NCI-H1417 (cell line): ENCODE measurements at places on chromosomes 2 and 18.
A peak's percentile ranks its signal among the peaks of the same experiment; 100 is the strongest.

DNA sequence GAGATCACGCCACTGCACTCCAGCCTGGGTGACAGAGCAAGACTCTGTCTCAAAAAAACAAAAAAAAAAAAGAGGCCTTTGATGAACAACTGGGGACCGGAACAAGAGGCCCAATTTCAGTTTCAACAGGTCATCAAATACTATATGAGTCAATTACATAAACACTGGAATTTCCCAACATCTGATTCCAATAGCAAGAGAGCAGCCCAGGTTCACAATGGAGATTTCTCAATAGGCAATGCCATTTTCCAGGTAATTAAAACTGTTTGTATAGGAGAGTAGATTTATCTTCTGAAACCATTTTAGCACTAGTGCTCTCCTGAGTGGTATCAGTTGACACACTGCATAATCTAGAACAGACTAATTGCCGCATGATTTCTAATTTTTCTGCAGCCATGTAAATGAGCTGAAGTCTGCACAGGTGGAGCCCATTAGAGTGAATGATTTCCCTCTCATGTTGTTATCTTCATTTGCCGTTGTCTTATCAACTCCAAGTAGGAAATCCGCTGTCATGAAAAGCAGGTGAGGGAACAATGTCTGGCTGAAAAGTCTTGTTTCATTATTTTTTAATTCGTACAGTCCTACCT lies 264.1 kb upstream of the MEIS1 start:
- DNase-seq, result peak; percentile 85

- DNase-seq, result no peak
Measured at GRCh38 chr2:109299536-109299935, 170.5 kb downstream of the SH3RF3 start.

DNA sequence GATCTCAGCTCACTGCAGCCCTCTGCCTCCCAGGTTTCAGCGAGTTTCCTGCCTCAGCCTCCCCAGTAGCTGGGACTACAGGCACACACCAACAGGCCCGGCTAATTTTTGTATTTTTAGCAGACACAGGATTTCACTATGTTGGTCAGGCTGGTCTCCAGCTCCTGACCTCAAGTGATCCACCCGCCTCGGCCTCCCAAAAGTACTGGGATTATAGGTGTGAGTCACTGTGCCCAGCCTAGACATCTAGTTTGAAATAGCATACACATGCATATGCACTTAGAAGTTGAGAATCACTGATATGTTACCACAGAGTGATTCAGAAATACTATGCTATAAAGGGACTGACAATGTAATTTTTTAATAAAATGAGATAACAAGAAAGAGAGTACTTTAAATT lies 69.8 kb upstream of the CDKL4 start:
- no peak for DNase-seq

DNA sequence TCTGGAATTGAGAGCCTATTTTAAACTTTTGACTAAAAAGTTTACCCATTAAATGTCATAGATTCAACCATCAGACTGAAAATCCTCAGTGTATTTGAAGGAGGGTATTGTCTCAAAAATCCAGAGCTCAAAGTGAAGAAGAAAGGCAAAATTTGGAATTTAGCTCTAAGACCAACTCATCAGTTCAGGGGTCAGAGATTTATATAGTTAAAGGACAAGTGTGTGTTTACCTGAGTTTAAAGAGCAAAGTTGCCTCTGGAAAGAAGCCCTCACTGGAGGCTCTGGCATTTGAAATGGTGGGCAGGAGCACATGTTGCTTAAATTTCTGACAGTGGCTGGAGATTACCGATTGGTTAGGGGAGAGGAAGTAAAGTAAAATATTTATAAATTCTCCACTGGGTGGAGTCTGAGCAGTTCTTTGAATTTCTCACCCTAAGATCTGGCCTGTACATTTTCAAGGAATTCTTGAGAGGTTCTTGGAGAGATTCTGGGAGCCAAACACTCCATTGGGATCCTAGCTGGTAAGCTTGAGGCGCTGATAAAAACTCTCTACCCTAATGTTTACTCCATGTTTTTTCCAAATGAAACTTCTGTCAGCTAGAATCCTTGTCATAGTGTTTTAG lies at the start of gene KYNU:
KYNU (plus strand) TSS at position 449 of the 623 bp plus-strand sequence. CDS start 7,704 bp downstream, outside the sequence.
- DNase-seq, result no peak

- peak; percentile 28 for DNase-seq
Measured at GRCh38 chr2:118097657-118098056, 9.4 kb downstream of the INSIG2 start.

GRCh38 chr2:201928363-201928762 lies 105.3 kb upstream of the FZD7 start:
- no peak for DNase-seq

GRCh38 chr2:35891528-35891927 lies 464.1 kb upstream of the CRIM1 start:
- no peak for DNase-seq

GRCh38 chr2:108607706-108608301 lies 73.5 kb downstream of the LIMS1 start:
- peak; percentile 75 for DNase-seq

DNA sequence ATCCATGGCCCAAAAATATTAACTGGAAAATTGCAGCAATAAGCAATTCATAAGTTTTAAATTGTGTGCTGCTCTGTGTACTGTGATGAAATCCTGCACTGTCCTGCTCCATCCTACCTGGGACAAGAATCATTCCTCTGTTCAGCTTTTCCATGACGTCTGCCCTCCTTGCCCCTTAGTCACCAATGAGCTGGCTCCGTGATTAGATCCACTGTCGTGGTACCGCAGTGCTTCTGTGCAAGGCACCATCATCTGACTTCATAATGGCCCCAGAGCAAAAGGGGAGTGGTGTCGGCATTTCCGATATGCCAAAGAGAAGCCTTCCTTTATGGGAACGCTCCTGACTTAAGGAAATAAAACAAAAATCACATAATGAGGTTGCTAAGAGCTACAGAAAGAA lies 3.4 kb upstream of the FAHD2A start:
- DNase-seq, result no peak

GRCh38 chr2:241706537-241706936 lies 4.7 kb downstream of the ING5 start:
- DNase-seq, result no peak

DNA sequence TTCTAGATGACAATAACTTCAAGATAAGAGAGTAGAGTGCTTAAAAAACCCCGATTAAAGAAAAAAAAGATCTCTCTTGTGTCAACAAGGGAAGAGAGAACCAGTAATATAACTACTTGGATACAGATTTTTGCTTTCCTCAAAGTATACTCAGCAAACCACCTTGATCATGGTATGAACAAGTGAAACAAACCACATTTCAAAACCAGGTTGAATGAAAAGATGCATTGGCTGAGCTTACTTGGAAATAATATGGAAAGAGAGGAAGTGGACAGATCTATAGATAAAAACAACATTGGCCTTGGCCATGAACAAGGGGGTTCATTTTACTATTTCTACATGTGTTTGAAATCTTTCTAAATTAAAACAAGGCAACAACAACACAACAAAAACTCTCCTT lies 50.1 kb downstream of the ATP8B1 start:
- DNase-seq, result no peak

DNA sequence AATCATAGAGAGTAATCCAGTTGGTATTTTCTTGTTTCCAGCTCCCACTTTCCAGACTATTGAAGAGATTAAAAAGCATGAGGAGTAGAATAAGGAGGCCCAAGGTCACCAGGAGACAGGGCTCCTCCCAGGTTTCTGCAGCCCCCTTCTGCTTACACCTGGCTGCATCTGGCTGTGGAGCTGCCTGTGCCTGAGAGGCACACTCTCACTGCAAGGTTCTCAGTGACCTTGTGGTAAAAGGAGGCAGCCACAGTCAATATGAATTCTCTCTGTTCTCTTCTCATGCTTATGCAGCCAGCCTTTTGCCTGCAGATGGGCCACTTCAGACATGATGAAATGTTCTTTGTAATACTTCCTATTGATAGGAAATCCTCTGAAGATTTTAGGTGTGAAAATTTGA lies 233.7 kb downstream of the MYO3B start:
- DNase-seq, result no peak

DNA sequence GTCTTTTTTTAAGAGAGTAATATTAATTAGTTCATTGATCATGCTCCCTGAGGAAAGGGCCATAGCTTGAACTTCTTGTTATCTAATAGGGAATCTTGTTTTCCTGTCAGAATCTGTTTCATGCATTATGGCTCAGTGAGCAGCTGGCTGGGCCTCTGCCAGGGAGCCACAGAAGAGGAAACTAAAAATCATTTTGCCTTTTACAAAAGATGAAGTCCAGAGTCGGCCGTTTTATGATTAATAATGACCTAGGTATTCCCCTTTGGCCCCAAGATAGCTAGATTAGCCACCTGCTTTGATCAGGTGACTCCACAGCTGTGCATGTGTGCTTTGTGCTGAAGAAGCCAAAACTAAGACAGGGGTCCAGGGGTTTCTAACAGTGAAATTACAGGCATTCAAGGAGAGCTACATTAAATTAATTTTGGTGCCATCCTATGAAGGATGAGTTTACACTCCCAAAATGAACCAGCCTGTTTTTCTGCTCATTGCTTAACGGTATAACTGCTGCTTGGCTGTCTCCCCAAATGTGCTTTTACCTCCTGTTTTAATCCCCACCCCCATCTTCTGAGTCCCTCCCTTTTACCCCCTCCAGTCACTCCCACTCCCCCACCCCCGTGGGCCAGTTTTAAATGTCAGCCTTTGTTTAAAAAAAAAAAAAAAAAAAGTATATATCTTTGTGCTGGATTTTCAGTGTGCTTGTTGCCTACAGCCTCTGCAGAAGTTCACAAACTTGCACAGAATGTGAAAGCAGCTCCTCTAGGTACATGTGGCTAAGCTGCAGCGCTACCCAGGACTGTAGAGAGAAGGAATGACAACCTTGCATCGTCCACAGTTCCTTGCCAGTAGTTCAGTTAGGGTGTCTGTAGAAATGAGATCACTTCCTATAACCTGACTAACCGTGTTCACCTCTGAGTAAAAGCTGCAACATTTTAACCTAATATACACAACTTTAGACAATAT lies 93.1 kb downstream of the CABLES1 start:
- no peak for DNase-seq

- no peak for DNase-seq
Measured at GRCh38 chr18:74337155-74337911, 21.7 kb downstream of the C18orf63 start.

DNA sequence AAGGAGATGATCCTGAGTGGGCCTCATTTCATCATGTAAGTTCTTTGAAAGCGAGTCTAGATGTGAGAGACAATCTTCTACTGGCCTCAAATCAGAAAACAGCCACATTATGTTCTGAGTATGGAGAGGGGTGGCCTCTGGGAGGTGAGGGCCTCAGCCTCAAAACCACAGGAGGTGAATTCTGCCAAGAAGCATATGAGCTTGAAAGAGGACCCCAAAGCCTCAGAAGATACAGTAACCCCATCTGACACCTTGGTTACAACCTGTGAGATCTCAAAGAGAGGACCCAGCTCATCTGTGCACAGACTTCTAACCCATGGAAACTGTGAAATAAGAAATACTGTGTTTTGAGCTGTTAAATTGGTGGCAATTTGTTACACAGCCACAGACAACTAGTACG lies 200.1 kb downstream of the ARHGAP15 start:
- no peak for DNase-seq

GRCh38 chr18:55072698-55073097 lies 113.4 kb upstream of the CCDC68 start:
- no peak for DNase-seq

DNA sequence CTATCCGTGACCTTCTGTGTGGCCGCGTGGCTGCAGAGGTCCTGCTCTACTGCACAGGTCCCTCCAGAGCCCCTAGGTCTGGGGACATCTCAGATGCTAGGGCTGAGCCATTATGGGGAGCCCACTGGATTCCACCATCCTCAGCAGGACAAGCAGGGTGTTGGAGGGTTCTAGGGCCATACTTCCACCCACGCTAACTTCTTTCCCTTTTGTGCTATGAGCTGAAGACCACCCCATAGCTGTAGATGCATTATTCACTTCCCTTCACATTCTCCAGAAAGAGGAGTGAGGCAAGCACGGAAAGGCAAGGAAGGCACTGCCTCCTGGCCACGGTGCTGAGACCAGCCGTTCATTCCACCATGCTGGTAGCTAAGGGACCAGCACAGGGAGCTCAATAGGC lies 149.5 kb upstream of the MYCN start:
- DNase-seq, result no peak

GRCh38 chr2:230665263-230665691 lies 47.4 kb upstream of the CAB39 start:
- no peak for DNase-seq

DNA sequence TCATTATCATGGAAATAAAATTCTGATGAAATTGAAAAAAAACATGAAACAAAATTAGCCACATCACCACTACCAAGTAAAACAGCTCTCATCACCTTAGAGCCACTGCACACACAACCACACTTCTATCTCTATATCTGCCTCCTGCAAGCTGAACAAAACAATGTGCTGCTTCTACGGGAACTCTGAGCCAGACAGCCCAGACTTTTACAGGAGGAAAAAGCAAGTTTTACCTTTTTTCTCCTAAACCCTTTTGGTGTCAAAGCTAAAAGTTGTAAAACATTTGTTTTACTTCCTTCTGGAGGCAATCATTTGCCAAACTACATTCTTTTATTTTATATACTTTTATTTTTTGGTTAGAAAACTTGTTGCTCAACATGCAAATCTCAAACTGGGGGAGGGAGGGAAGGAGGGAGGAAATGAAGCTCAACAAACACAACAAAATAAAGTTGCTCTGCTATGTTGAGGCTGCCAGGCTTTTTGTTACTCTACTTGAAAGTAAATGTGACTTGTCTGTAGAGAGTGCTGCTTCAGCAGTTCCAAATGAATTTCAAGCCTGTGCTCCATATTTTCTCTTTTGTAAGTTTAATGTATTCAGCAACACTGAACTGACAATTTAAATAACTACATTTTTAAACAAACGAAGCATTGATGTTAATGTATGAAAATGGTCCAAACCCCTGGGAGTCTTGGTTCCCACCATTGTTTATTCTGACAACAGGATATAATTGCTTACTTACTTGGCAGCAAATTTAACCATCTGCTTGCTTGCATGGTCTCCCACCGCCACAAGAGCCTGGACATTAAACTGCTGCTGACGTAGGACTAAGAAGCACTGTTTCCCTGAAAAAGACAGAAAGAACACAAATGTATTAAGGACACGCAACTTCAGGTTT lies 24.5 kb downstream of the DARS1 start:
- DNase-seq, result peak; percentile 74

DNA sequence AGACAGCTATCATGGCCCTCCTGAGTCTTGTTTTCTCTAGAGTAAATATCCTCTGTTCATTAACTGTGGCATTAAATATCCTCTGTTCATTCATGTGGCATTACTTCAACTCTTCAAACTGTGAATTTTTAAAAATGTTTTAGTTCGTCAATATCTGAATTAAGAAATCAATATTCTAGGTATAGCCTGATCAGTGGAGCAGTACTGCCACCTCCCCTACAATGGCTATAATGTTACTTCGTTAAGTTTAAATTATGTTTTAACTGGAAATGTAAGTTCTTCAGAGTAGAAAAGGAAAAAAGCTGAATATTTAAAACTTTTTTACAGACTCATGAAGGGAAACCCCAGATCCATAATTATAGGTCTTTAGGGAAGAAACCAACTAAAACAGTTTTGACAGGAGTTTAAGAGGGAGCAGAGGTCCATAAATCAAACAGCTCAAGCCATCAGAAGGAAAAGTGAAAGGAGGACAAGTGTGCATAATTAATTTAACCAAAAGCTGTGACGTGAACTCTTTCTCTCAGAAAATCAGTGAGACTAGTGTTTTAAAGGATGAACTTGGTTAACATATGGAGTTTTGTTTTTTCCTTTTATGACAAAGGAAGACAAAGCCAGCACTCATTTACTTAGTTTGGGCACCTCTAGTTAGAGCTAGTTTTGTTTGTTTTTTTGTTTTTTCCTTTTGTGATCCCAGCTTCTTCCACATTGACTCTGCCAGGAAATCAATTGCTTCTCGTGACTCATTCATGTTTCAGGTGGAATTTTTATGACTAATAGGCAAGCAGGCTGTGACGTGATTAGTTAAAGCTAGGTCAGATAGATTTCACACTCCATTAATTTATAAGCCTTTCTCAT lies 44.9 kb downstream of the RBBP8 start:
- peak; percentile 70 for DNase-seq
